ENCODE measurements at places on chromosomes 13 and 19.

DNA sequence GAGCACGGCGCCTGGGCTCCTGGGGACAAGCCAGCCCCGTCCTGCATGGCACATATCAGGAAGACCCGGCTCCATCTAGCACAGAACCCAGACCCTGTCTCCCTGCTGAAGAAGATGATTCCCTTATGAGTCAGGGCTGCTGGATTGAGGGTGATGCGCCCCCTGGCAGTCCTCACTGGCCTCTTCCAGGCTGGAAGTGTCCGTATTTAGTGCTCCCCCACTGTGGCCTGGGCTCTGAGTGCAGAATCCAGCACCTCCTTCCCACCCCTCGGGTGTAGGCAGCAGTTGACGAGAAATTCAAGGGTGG, 14.9 kb downstream of the COMP start:
- DNase-seq = peak; percentile 80

DNA sequence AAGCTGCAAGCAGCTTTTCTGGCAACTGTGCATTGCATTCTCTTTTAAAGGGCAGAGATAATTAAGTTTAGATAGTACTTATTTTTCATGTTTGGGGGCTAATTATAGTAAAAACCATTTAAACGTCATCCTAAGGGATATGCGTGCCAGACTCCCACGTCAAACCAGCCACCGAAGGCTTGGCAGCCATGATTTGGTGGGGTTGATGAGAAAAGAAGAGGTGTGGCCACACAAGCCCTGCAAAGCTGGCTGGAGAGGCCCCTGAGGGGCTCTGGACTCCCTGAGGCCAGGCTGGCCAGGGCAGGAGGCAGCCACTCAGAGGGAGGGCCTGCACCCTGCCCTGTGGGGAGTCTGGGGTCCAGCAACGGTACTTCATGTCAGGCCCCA, 17.5 kb downstream of the PEPD start:
- no peak for DNase-seq

DNA sequence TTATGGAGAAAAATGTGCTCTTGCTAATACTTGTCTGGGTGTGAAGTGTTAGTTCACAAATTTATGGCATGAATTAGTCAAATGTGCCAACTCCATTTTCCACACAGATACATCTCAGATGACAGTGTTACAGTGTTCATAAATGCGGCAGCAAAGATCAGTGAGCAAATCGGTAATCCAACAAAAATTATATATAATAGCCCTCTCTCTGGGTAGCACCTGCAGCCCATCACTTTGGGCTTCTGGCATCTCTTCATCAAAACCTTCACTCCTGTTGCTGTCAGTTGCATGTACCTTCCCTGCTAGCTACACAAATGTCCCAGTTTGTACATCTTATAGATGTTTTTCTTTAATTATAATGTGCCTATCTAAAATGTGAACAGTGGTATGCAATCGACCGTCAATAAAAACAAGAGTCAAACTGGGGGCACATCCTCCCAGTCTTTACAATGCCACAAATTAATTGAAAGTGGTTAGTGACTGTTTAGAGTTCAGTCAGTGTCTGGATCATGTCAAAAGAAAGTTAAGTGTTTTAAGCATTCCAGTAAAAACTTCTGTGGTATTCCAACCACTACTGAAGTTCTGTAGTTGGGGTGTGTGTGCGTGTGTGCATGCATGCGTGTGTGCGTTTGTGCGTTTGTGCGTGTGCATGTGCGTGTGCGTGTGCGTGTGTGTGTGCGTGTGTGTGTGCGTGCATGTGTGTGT, 448.9 kb downstream of the DCT start:
- DNase-seq = no peak

DNA sequence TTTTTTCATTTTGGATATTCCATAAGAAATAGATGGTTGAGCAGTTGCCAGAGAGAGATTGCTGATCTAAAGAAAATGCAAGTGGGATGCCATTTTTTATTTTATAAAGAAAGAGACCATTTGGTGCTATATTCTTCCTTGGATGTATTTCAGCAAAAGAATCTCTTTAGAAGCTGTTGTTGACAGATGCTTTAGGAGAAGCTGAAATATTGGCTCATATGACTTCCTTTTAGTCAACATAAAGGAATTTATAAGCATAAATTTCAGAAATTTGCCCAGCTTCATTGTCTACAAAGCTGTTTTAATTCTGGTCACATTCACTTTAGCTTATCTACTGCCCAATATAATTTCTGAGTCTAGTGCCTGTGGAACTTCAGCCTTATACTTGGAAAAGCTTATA, 36.9 kb downstream of the POLR1D start:
- DNase-seq = peak; percentile 47

GRCh38 chr13:108486096-108486495, 143.3 kb upstream of the MYO16 start:
- DNase-seq = no peak

- DNase-seq = peak; percentile 66
Measured at GRCh38 chr19:3250675-3251074, 26.2 kb downstream of the CELF5 start.

GRCh38 chr13:44283600-44283999, 90.0 kb upstream of the SERP2 start:
- DNase-seq = no peak

- DNase-seq = no peak
Measured at GRCh38 chr13:107715496-107715895, 499.8 kb downstream of the LIG4 start.

DNA sequence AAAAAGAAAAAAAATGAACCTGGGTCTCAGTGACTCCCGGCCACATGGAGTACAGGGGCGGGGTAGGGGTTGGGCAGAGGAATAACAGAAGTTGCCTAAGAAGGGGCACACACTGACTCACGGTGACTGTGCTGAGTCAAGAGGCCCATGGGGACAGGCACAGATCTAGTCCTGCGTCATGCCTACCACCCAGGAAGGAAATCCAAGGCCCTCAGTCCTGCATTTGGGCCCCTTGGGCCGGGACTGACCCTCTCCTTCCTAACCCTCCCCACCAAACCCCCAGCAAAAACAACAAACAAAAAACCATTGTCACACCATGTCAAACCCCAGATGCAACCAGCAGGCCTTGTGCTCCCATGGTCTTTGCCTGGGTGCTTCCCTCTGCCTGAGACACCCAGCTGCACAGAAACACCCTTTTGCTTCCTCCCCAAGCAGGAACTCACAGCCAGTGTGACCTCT, 9.6 kb upstream of the NOTCH3 start:
- peak; percentile 58 for DNase-seq

DNA sequence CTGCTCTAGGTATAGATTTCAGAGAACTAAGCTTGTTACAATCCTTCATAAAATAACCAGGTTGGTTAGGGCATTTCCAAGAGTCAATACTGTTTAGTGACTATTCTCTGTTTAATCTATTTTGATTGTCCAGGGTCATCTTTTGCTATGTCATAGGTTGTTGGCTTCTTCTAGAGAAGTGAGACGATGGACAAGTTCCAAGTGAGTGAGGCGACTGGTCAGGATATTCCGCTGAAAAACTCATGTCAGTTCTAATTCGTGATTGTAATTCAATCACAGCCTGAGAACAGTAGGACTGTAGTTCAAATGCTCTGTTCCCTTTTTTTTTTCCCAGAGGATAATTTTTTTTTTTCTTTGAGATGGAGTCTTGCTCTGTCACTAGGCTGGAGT, 15.8 kb upstream of the ALOX5AP start:
- DNase-seq = no peak

GRCh38 chr13:23159205-23159759, 21.5 kb upstream of the SGCG start:
- DNase-seq = peak; percentile 81

GRCh38 chr19:15287496-15287895, 44.8 kb downstream of the BRD4 start:
- DNase-seq = no peak

GRCh38 chr19:49985871-49986270, 24.9 kb upstream of the SIGLEC11 start:
- no peak for DNase-seq

DNA sequence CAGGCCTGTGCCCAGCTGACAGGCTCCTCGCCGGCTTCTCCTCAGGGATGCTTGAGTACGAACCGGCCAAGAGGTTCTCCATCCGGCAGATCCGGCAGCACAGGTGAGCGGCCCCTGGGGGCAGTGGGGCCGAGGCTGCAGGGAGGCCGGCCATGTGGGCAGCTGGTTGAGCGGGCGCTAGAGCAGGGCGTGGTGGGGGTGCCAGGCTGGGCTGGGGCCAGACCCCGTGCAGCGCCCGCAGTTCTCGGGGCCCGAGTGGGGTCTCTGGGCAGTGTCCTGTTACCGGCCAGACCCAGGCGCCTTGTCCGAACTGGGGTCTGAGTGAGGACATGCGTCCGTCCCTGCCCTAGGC, 15.9 kb downstream of the CBARP start:
- DNase-seq = no peak

GRCh38 chr19:10085641-10086590, at the start of gene SHFL:
SHFL (plus strand) TSS chr19:10086317; CDS start chr19:10086428, 111 bp downstream.
- DNase-seq = peak; percentile 96

GRCh38 chr19:53912653-53913052, 3.6 kb downstream of the CACNG7 start:
- no peak for DNase-seq

DNA sequence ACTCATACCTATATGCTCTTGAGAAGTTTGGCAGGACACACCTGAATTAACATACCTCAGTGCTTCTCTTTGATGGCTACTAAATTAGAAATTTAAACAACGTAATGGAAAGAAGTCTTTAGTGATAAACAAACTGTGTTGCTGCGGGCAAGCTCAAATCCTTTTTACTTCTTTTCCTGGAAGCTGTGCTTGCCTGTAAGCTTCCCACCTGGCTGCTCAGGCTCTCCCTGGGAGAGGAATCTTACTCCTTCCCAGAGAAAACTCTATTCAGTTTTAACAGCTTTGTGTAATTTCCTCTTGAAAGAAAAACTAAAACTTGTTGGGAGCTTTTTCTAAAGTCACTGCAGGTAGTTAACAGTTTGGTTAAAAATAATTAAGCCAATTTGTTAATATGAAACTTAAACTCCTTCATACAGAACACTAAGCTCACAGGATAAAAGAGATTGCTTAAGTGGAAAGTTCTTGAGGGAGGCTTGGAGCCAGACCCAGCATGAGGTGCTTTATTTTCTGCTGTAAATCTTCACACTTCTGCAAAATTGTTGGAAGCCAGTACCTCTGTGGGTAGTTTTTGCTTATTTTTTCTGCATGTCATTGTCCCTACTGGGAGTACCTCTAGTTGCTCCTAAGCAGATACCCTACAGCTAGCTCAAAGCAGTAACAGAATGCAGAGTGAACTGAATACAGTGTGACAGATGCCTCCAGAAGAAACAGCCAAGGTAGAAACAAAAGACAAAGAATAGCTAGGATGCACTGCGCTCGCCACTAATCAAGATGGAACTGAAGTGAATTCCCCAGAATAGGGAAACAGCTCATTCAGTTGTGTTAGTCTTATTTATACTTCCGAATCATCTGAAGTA, 1253.0 kb downstream of the PCDH17 start:
- DNase-seq = no peak

DNA sequence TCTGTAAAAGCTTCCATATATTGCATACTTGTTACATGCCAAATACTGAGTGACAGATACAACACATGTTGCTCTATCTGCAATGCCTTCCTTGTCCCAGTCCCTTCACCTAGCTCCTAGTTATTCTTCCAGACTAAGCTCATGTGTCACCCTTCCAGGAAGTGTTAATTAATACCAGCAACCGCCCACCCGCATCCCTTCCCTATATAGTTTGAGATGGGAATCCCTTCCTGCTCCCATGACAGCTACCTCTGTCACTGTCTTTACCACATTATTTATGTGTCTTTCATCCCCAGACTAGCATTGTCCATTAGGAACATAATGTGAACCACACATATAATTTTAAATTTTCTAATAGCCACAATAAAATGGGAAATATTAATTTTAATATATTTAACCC, 49.5 kb upstream of the FRY start:
- peak; percentile 12 for DNase-seq
